Left ventricle myocardium inferior (tissue), 1 donor: ENCODE measurements at places on chromosomes 3 and 15. TPM values are rescaled to one million over a fixed set of nuclear protein-coding genes. Genes with fewer than 3 reads are reported as not detected.
A peak's percentile ranks its signal among the peaks of the same experiment; 100 is the strongest.

Gene TMEM207
- total RNA-seq = not detected

DNA sequence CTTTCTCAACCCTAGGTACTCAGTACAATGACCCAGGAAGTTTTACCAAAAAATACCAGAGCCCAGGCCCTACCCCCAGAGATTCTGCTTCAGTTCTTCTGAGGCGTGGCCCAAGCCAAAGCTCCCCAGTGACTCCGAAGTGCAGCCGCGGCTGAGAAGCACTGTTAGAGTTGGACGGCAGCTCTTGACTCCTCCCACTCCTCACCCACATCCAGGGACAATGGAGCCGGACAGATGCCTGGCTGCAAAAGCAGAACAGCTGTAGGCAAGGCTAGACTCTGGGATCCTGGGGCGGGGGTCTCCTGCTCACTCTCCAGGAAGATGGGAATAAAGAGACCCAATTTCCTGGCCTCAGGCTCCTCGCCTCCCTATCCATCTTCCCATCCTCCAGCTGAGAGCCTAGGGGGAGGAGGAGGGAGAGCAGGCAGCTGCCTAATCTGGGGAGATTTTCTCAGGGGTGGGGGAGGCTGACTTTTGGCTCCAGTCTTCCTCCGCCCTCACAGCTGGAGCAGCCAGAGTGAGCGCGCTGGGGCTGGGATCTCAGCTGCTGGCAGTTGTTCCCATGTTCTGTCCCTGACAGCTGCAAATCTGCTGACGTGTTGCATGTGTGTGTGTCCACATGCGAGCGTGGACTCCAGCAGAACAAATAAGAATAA is 223.8 kb downstream of the OPA1 start:
- no peaks in the 10 kb centered on the region for H3K4me1 ChIP-seq
- H3K27me3 ChIP-seq = peaks cover 38% of the 10 kb centered on the region
- no peaks in the 10 kb centered on the region for H3K36me3 ChIP-seq
- peak overlapping the region; percentile 10 for H3K4me3 ChIP-seq

DNA sequence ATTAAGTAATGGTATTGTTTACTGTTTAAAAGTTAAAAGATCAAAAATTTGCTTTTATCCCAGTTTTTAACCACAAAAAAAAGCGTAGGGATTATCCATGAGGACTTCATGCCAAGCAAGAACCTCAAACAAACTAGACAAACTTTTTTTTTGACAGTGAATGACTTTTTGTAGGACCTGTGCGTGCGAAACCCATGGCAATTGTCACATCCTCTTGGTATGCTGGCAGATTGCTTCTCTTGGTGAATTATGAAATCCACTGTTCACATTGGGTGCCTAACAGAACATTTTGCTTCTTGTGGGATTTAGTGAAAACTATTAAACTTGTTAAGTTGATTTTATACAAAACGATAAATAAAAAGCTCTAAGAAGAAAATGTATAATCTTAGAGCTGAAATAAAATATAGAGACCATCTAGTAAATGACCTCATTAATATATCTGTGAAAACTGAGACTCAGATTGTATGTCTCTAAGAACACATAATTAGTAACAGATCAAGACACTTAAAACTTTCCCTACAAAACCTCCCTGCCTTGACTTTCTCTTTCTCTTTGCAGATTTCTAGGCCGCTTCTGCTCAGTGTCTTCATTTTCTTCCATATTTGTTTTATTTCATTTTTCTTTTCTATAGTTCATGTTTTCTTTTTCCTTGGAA is 87.3 kb upstream of the CGNL1 start:
- H3K27me3 ChIP-seq = no peaks in the 10 kb centered on the region
- no peak overlapping the region for H3K27ac ChIP-seq
- H3K4me1 ChIP-seq = peaks cover 6% of the 10 kb centered on the region
- no peak for DNase-seq
- H3K4me3 ChIP-seq = no peak overlapping the region
- peaks cover 45% of the 10 kb centered on the region for H3K36me3 ChIP-seq

- H3K4me3 ChIP-seq = no peak overlapping the region
- no peaks in the 10 kb centered on the region for H3K36me3 ChIP-seq
- no peak overlapping the region for H3K27ac ChIP-seq
- H3K27me3 ChIP-seq = no peaks in the 10 kb centered on the region
- DNase-seq = no peak
Observed at GRCh38 chr3:61778095-61778494, 216.7 kb downstream of the PTPRG start.

Gene RGMA
- total RNA-seq = 16.9 TPM

DNA sequence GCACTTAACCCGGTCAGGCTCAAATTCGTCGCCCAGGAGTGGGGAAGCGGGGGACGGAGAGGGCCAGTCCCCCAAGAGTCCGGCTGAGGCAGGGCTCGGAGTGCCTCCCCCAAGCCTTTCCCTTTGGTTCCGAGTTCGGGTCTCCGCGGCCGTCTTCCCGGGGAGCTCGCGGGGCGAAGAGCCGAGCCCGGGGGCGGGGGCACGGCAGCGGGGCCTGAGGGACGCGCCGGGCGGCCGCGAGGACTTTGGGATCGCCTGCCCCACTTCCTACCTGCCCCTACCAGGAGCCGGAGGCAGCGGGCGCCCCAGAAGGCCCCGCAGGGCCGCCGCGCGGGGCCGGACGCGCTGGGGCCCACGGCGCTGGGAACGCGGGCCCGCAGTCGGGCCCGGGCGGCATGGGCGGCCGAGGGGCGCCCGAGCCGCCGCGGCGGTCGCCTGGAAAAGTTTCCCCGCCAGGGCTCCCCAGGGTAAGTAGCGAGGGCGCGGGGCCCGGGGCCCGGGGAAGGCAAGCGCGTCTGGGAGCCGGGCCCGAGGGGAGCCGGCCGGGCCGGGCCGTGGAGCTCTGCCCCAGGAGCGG is 2.8 kb downstream of the FURIN start:
- peaks cover 8% of the 10 kb centered on the region for H3K36me3 ChIP-seq
- H3K4me1 ChIP-seq = peaks cover 74% of the 10 kb centered on the region
- H3K27ac ChIP-seq = peak overlapping the region; percentile 98
- DNase-seq = peak; percentile 42
- no peaks in the 10 kb centered on the region for H3K27me3 ChIP-seq

DNA sequence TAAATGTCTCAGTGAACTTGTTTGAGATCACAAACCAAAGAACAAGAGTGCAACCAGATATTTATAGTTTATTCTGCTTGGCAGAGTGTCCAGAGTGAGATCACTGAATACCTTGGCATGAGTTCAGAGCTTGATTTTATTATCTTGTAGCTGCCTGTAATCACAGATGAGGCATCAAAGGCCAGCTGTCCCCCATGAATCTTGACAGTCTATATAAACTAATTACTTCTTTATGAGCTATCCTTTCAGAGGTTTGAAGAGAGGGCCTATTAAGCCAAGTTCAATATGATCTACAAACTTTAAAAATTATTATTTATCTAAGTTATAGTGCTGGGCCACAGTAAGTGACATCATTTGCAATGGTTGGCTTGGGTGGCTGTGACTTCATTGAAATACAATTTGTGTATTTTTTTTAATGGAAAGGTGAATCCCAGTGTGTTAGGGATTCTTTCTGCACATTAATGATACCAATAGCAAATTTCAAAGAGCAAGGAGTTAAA is 251.5 kb downstream of the CLSTN2 start:
- H3K27ac ChIP-seq = peak overlapping the region; percentile 79
- H3K27me3 ChIP-seq = no peaks in the 10 kb centered on the region
- no peaks in the 10 kb centered on the region for H3K36me3 ChIP-seq
- no peak for DNase-seq
- no peak overlapping the region for H3K4me3 ChIP-seq
- H3K4me1 ChIP-seq = peaks cover 42% of the 10 kb centered on the region

Gene FBXW12
- total RNA-seq = not detected
